NCI-H748 treated with DMSO at 0.1 percent for 48 hours (cell line): ENCODE measurements at places on chromosomes 4 and X.

DNA sequence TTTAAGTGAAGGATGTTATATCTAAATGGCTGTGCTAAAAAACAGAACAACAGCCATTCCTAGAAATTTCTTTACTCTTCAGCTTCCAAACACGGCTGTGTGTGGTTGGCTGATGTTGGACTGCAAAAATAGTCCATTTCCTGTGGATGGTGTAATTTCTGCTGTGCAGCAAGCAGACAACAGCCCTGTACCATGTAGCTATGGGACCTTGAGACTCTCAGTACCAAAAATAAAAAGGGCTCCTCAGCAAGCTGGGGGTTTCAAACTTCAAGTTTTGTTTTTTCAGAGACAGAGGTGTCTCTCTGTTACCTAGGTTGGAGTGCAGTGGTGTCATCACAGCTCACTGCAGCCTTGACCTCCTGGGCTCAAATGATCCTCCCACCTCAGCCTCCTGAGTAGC, 18.1 kb downstream of the CD40LG start:
- DNase-seq = no peak

GRCh38 chrX:9899640-9900111, 67.5 kb upstream of the CLDN34 start:
- no peak for DNase-seq

- DNase-seq = no peak
Measured at GRCh38 chr4:153517159-153517558, 51.0 kb downstream of the TMEM131L start.

GRCh38 chr4:22593933-22594332, 78.1 kb upstream of the ADGRA3 start:
- DNase-seq = no peak

- DNase-seq = no peak
Measured at GRCh38 chr4:150178161-150178560, 99.9 kb downstream of the DCLK2 start.

DNA sequence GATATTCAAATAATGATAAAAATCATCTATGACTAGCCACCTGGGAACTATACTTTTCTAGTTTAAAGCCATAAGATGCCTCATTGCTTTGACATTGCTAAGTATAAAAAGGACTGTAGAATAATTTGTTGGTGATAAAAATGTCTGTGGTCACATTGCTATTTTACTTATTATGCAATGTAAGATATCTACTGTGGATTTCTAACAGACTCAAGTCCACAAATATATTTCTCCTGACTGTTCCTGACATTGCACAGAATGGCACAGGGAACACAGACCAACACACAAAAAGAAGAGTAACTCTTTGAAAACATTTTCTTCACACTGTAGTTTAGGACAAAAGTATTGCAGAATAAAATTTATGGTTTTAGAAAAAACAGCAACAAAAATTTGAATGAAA, 2.2 kb upstream of the TMPRSS11E start:
- DNase-seq = no peak

GRCh38 chr4:87720094-87720691, 70.1 kb downstream of the DMP1 start:
- DNase-seq = no peak

GRCh38 chr4:113050837-113051236, 1.4 kb downstream of the ANK2 start:
- DNase-seq = peak; percentile 14

GRCh38 chr4:117327491-117327890, 242.1 kb upstream of the TRAM1L1 start:
- DNase-seq = no peak

GRCh38 chrX:54991706-54992105, 2.3 kb downstream of the PFKFB1 start:
- no peak for DNase-seq

DNA sequence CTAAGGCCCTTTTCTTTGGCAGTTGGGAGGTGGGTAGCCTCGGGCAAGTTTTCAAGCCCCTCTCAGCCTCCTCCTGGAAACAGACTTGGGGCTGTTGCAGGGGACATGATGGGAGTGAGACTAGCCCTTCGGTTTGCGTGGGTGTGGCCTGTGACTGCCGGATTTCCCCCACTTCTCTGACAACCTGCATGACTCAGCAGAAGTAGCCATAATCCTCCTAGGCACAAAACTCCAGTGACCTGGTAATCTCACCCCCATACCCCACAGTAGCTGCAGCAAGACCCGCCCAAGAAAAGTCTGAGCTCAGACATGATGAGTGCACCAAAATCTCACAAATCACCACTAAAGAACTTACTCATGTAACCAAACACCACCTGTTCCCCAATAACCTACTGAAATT, 433.7 kb upstream of the AMOT start:
- DNase-seq = no peak

DNA sequence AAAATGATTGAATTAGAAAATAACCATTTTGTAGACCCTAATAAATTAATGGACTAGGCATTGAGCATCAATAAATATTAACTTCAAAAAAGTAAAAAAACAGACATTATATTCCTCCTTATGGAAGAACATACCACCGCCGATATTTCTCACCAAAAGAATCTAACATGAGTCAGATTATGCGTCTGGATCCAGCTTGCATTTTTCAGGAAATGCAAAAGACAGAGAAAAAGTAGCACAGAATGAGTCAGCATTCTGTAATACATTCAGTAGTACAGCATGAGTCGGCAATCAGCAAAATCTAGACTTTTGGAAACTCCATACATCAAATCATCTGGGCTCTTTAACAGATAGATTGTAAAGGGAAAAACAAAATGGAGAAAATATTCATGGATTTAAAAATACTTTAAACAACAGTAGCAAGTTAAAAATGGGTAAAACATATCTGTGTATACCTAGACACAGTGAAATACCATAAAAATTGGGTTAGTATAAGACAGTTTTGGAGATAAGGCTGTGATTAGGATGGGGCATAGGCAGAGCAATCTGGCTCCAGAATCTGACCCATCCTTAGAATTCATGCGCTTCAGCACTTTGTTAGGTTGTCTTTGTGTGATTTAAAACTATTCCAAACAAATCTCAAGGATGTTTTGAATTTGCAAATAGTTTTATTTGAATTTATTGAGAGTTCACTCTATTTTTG, 633.0 kb upstream of the FAM241A start:
- no peak for DNase-seq

- DNase-seq = no peak
Measured at GRCh38 chrX:110733166-110733565, 62.5 kb downstream of the CHRDL1 start.

DNA sequence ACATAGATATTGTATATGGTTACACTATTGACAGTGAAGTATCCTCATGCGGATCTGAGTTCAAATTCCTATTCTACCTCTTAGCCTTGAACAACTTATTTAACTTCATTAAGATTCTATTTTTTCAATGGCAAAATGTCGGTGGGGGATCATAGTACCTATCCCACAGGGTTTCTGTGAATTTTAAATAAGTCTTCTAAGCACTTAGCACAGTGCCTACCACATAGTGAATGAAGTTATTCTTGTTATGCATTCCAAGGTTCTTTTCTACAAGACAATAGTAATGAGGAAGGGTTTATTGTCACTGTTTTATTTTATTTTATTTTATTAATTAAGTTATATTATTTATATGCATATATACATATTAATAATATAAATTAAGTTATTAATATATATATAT, 8.8 kb upstream of the ENAM start:
- no peak for DNase-seq

- DNase-seq = no peak
Measured at GRCh38 chrX:44669626-44670025, 127.0 kb upstream of the FUNDC1 start.

DNA sequence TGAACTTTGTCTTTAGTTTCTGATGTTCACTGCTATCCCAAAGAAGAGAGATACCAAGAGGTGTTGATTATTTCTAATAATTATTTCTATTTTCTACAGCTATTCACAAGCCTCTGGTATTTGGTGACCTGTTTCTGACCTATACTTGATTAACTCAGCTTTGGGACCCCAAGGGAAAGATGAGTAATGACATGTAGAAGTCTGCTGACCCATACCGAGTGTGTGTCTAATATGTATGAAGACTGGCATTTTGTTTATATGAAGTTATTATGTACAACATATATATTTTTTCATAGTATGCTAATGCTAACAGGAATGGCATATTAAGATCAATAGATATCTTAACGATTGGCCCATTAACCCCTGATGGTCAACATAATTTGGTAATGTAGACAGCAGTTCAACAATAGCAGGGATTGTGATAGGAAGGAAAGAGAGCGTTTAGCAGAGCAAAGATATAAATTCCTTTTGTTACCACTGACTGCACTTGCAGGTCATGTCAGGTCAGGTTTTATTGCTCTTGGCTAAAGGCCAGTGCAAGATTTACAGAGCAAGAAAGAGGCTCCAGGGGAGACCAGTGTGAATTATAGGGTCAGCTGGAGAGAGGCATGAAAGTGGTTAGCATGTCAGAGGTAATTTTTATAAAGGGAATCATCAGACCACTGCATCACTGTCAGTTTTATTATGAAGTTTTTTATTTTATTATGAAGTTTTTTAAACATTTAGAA, 94.7 kb upstream of the DIPK2B start:
- DNase-seq = peak; percentile 1

DNA sequence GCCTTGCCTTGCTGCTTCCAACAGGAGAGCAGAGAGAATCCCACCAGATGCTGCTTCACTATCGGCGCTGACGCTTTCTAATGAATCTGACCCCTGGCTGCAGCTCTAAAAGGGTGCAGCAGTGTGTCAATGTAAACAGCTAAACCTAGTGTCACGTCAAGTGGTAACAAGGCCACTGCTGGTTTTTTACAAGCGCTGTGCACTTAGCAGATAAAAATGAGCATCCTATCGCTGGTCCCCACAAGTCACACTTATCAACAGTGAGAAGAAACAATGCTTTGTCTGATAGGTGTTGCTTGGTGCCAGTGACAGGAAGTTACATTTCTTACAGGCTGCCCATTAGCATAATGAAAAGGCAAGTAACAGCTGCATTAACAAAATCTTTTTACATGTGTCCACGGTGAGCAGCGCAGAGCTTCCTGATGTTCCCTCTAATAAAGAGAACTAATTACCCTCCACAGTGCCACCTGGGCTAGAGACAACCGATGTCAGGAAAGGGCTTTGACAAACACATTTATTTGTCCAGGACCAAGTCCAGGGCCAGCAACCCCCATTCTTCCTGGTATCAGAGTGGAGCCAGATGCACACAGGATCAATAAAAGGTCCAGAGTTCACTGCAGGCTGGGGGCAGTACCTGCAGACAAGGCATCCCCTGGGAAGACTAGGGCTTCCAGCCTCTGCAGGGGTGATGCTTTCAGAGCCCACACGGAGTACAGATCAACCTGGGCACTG, 176.0 kb downstream of the MGST2 start:
- peak; percentile 95 for DNase-seq

DNA sequence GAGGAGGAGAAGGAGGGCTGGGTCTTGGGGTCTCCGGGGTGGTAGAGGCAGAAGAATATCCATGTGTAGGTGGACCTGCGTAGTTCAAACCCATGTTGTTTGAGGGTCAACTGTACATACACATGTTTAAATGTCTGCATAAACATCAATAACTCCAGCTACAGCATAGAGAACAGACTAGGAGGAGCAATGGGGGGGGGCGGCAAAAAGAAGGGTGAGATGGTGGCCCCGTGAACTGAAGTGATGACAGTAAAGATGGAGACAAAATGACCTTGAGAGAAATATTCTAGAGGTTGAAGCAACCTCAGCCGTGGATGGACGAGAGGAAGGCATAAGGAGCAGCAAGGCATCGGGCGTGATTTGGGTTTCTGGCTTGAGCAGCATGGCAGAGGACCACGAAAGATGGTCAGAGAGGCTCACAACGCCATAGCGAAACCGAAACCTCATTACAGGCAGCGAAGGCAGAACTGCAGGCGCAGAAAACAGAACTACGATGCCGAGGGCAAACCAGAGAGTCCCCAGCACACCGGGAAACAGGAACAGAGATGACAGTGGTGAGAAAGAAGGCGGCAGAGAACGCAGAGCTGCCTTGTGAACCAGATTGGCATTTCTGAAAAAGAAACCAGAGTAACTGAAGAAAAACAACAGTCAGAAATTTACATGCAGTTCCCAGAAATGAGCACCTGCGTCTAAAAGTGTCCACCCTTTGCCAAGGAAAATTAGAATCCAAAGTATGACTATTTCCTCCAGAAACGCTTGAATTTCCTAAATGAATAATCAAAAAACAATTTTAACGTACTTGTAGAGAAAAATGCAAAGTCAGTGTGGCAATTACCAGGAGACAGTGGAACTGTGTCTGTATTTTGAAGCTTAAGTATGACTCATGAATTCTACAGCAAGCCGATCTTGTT, 50.3 kb upstream of the ENPP6 start:
- DNase-seq = peak; percentile 36

GRCh38 chrX:7069556-7069955, 78.0 kb upstream of the STS start:
- DNase-seq = no peak
